Suprapubic skin (tissue), 4 donors: ENCODE measurements at places on chromosomes 6 and 20.
A peak's percentile ranks its signal among the peaks of the same experiment; 100 is the strongest.

DNA sequence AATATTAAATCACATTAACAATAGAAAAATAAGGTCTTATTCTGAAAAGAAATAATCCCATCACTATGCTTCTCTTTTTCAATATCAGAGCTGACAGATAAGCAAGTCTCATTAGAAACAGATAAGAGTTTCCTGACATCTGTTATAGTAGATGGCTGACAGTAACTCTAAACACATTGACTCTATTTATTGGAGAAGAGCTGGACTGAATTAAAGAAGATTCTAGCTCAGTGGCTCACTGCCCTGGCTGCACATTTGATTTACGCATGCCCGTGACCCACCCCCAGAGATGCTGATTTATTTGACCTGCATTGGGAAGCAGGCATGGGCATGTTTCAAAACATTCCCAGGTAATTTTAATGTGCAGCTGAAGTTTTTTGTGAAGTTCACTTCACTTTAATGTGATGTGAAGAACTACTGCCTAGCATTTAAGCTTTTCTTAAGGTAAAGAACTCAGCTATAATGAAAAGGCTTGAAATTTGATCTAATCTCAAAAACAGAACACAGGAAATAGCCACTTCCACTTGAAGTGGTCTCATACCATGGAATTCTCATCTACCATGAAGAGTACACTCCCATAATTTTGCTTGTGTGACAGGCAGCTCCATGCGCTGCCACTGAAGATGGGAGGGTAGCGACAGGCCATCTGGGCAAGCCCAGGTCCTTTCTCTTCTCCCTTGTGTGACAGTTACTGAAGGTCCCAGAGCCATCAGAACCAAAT lies 162.3 kb downstream of the TPBG start:
- no peak for DNase-seq

GRCh38 chr6:129130959-129131681 lies 248.2 kb downstream of the LAMA2 start:
- peak; percentile 63 for DNase-seq

DNA sequence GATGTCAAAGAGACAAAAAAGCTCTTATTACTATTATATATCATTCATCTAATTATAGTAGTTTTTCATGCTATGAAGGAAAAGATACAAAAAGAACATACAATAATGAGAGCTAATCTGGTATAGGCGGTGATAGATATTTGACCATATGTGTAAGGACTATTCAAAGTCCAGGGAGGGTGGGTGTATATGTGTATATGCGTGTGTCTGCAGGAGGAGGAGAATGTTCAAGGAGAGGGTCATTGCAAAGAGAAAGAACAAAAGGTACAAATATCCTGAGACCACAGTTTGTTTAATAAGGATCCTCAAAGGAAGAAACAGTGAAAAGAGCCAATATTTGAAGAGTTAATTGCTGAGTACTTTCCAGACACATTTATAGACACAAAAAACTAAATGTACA lies 1288.6 kb upstream of the CITED2 start:
- no peak for DNase-seq

DNA sequence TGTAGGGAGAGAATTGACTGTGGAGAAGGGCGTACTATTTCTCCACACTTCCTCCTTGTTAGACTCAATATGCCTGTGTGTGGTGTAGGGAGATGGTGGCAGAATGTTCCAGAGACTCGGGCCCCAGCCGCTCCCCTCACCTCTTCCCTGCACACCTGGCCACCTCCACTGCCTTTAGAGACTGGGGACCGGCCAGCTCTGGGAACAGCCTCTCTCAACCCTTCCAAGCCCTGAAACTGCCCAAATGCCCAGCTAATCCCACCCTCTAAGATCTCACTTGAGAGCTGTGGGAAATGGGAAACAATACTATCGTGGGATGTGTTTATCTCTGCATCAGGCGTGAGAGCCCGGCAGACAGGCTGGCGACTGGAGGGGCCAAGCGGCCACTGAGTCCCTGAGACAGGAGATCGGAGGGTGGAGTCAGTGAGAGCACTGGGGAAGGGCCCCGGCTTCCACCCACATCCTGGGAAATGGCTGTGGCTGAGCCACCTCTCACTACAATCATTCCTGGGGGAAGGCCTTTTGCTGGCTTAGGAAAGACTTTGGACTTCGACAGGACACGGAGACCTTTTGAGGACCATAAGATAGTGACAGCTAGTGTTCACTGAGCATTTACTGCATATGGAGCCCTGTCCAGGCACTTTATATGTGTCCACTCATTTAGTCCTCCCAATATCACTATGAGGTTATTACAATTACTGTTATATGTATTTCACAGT lies 31.0 kb upstream of the MRPS18A start:
- DNase-seq = no peak

DNA sequence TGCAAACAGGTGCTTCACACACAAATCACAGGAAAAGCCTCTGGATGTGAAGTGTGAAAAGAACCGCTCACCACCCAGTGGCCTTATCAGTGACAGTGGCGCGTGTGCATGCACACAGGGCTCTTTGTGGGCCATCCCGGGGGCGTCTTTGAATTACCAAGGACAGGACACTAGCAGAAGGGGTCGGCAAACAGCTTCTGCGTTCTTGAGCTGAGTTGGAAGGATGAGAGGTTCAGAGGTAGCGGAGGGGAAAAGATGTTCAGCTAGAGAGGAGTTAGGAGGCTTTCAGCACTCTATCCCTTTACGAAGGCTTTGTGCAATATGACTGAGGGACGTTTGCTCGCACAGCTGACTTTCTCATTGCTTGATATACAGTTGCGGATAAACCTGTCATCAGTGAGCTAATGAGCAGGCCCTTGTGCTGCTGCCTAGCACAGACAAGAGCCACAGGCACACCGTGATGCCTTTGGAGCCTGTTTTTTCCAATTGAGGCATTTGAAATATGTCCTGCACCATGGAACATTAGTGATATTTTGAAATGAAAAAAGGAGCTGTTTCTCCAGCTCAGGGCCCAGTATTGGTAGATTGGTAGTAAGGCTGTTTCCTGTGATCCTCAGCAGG lies 83.1 kb downstream of the IYD start:
- no peak for DNase-seq

- no peak for DNase-seq
These were observed 128.5 kb upstream of the ENPP5 start for GRCh38 chr6:46299253-46299652.
